ENCODE measurements at places on chromosomes 12 and 14.

DNA sequence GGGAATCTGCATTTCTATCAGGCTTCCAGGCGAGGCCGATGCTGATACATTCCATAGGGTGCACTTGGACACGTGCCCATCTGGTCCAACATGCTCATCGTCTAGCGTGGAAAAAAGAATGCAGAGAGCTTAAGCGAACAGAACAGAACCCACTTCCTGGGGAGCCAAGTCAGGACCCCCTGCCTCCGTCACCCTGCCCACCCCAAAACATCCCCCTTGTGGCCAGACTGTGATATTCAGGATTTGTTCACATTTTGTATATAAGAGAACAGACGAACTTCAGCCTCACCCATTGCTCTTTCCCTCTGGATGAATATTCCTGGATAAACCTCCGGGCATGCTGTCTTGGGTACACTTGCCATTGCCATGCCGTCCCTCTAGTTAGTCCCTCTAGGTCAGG lies 4.3 kb upstream of the PIWIL1 start:
- no peak for DNase-seq

DNA sequence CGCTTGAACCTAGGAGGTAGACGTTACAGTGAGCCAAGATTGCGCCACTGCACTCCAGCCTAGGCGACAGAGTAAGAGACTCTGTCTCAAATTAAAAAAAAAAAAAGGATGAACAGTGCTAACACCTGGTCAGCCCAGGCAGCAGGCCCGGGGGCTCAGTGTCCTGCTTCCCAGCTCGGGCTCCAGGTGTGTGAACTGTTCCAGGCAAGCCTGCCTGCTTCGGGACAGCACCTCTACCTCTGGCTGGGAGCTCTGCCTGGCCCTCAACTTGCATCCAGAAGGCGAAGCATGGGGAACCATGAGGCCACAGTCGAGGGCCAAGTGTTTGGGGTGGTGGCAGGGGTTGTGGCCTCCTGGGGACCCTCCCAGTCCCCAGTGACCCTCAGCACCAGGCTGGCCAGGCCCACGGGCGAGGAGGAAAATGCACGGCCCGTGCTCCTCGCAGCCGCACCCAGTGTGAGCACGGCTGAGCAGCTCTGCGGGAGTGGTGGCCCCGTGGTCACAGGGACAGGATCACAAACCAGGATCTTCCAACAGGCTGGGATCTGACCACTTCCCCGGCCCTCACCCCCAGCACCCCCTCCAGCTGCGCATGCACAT lies 15.5 kb downstream of the CDCA4 start:
- DNase-seq, result no peak

DNA sequence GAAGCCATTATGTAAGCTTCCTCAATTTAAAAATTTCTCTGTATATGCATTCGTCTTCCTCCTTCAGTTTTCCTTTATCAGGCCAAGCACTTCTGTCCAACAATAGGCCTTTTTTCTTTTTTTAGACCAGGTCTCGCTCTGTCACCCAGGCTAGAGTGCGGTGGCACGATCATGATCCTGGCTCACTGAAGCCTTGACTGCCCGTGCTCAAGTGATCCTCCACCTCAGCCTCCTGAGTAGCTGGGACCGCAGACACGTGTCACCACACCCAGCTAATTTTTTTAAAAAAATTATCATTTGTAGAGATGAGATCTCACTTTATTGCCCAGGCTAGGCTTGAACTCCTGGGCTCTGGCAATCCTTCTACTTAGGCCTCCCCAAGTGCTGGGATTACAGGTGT lies 25.8 kb downstream of the TAOK3 start:
- no peak for DNase-seq

- DNase-seq, result no peak
Observed at GRCh38 chr12:108308395-108309085, 30.6 kb downstream of the CMKLR1 start.

DNA sequence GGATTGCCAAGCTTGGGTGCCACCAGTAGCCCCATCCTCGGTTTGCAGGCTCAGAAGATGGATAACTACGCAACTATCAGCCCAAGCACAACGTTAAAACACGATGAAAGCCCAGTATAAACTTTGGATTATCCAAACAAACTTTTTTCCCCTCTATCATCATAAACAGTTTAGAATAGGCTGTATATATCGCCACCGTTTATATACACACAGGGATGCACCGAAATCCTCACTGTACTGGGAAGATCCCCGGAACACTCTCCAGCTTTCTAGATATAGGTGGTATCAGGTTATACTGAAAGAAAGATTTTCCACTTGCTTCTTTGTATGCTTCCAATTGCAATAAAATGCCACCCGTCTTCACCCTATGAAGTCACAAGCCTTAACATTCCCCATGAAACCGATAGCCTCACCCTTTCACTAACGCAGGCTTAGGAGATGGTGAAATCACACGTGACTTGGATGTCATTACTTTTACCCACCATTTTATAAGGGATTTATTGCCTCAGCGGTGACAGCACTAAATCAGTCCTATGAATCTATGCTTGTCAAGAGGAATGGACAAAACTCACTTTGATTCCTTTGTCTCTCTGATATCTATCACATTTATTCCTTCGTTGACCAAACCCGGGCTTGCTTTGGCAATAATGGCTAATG lies 207.6 kb upstream of the FOXN3 start:
- DNase-seq, result no peak

DNA sequence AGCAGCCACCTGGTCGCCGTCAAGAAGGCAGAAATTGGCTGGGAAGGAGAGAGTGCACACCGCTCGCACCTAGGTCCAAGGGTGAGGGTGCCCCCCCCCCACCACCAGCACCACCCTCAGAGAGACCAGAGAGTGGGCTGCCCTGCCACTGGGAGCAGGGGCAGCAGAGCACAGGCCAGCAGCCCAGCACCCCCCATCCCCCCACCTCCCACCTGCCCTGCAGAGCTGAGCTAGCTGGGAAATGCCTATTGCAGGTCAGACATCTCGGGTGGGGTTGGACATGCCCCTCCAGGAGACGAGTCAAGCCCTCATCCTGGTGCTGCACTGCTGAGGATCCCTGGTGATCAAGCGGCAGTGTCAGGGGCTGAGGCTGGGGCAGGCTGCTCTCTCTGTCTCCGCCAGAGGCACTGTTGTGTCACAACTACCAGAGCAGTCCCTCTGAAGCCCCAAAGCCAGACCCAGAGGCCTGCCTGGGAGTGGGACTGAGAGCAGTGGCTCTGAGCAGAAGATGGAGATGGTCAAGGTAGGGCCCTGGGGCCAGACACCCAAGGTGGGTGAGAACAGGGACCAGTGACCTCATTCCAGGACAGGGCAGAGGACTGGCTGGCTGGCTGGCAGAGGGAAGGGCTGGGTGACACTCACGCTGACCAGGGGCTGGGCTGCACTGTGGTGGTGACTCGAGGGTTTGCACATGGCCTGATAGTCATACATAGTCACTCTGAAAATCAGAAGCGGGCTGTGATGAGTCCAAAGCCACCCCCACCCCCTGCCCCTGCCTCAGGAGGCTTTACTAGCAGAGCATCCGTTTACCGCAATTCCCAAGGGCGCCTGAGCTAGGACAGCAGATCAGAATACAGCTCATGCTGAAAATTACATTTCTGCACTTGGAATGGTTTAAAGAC lies 19.7 kb upstream of the LRTM2 start:
- DNase-seq, result peak; percentile 26

- no peak for DNase-seq
Observed at GRCh38 chr12:102249079-102249841, 51.6 kb upstream of the PMCH start.

- no peak for DNase-seq
Observed at GRCh38 chr14:105746124-105746514, 219.7 kb downstream of the TMEM121 start.

GRCh38 chr12:132282950-132283771 lies 46.2 kb downstream of the GALNT9 start:
- peak; percentile 4 for DNase-seq

GRCh38 chr12:72957454-72957853 lies 685.3 kb downstream of the TRHDE start:
- peak; percentile 0 for DNase-seq

GRCh38 chr14:59455411-59455810 lies 9.8 kb downstream of the GPR135 start:
- DNase-seq, result no peak

DNA sequence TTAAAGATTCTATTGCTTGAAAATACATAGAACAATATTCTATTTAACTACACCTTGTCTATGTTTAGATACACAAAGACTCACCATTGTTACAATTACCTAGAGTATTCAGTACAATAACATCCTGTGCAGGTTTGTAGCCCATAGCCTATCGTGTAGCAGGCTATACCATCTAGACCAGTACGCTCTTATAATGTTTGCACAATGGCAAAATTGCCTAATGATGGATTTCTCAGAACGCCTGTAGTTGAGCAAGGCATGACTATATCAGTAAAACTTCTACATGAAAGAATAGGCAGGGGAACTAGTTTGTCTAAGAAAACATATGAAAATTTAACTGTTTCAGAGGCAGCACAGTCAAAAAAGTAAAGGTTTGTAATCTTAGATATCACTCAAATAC lies 375.9 kb downstream of the DAD1 start:
- no peak for DNase-seq

GRCh38 chr14:52000696-52001095 lies 11.3 kb downstream of the RTRAF start:
- no peak for DNase-seq

- DNase-seq, result no peak
Observed at GRCh38 chr14:46480817-46481216, 170.8 kb downstream of the RPL10L start.

DNA sequence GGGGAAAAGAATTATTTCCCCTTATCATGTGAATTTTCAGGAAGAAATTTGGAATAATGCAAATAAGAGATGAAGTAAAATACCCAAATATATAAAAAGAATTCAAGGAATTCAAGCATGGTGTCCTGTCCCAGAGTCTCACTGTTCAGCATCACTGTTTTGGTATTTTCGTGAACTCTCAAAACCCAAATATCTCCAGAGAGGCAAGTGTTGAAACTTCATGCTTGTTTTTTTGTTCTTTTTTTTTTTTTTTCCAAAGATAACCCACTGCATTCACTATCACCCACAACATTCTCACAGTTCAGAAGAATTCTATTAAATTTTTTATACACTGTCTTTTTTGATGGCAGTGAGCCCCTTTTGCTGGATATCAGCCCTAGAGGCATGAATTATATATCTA lies 354.9 kb downstream of the DIO2 start:
- DNase-seq, result no peak

- no peak for DNase-seq
Observed at GRCh38 chr12:24895612-24896011, 53.3 kb downstream of the BCAT1 start.

DNA sequence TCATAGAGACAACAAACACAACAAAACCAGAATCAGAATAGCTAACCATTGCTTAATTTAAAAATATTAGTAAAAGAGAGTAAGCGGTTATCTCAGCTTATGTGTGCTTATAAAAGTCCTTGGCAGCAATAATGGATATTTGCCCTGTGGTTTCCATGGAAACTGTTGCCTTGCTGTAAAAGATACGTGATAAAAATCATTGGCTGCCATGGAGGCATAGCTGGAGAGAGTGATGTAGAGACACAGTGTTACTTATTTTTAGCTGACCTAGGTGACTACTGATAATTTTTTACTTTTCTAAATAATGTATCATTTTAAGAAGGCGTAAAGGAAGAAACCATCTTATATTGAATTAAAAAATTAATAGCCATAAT lies 92.9 kb downstream of the ERC1 start:
- no peak for DNase-seq

- no peak for DNase-seq
Observed at GRCh38 chr12:3468329-3468728, 22.7 kb upstream of the PRMT8 start.

DNA sequence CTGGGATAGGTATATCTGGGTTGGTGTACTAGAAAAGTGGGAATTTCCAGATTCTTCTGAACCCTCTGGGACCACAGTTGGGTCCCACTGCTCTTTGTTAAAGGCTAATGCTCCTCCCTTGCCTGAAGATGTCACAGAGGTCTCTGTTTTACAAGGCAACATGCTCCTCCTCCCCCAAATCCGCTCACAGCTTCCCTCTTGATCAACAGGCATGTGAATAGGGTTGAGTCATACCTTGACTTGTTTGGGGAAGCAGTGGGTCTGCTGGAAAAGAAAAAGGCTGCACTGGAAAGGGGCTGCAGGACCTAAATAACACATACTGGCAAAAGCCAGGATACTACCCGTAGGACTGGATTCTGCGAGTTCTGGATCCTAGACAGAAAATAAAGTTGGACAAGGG lies 165.4 kb upstream of the TMEM260 start:
- DNase-seq, result no peak

- DNase-seq, result no peak
Observed at GRCh38 chr14:71338153-71338552, 430.9 kb downstream of the PCNX1 start.

DNA sequence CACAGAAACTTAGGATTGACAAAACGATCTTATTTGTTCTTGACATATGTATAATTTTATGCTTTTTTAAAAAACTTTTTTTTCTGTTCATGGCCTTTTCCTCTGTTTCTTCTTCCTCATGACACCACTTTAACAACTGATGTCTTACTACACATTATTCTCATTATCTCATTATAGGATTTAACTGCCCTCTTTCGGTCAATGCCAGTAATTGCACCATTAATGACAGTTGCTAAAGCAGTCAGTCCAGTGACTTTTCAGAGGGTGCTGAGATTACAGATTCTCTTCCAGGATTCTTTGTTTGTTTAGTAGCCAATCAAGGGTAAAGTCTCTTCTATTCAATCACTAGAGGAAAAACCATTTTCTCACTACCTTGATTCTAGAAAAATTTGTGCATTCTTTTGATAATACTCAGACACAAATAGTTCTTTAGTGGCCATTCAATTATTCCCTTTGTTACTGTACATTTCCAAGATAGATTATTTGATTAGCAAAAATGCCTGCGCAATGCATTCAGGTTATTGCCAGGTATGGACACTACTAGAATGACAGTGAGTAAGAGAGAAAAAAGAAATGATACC lies 50.1 kb downstream of the KLRG1 start:
- peak; percentile 66 for DNase-seq

DNA sequence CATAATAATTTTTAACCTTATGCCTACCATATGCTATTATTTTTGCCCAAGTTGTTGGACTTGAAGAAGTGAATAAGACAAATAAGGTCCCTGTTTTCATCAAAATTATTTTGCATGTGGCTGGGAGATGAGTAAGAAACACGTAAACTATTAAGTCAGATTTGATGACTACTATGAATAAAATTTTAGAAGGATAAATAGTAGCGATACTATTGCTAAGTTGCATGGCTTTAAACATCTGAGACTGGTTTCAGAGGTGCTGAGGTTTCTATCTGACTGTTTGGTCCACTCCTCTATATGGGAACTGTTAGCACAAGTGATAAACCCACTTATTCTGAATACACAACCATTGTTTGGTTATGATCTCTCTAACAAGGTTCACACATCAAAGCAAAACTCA lies 674.3 kb upstream of the MDGA2 start:
- DNase-seq, result no peak

DNA sequence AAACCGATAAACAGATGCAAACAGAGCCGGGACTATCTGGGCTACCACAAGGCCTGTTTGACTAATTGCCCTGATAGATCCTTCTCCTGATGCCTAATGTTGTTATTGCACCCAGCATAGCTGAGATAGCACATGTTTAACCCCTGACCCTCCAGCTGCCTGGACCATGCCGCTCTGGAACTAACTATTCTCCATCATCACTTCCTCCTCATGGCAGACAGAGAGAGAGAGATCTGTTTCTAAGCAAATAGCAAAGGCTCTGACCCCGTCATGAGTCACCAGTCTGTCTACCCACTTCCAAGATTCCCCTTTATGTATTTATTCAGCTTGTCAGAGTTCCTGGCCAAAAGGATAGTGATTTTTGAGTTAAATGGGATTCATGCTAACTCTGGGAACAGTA lies 58.2 kb upstream of the FLRT2 start:
- no peak for DNase-seq

All from activated CD4-positive, alpha-beta T cell treated with anti-CD3 and anti-CD28 coated beads, Interleukin-2, Interleukin-4, amounts not matched to agents 100 ng/mL and 50 ng/mL, durations not matched to agents 16 hours and 8 hours (primary cell).